ENCODE measurements at places on chromosomes 11 and 22.
A peak's percentile ranks its signal among the peaks of the same experiment; 100 is the strongest.

GRCh38 chr11:94877443-94878200 is 95.7 kb downstream of the CWC15 start:
- no peak for DNase-seq

GRCh38 chr11:115707180-115707905 is 203.1 kb upstream of the CADM1 start:
- no peak for DNase-seq

GRCh38 chr22:19108807-19109197 is 13.4 kb downstream of the DGCR2 start:
- DNase-seq: no peak

DNA sequence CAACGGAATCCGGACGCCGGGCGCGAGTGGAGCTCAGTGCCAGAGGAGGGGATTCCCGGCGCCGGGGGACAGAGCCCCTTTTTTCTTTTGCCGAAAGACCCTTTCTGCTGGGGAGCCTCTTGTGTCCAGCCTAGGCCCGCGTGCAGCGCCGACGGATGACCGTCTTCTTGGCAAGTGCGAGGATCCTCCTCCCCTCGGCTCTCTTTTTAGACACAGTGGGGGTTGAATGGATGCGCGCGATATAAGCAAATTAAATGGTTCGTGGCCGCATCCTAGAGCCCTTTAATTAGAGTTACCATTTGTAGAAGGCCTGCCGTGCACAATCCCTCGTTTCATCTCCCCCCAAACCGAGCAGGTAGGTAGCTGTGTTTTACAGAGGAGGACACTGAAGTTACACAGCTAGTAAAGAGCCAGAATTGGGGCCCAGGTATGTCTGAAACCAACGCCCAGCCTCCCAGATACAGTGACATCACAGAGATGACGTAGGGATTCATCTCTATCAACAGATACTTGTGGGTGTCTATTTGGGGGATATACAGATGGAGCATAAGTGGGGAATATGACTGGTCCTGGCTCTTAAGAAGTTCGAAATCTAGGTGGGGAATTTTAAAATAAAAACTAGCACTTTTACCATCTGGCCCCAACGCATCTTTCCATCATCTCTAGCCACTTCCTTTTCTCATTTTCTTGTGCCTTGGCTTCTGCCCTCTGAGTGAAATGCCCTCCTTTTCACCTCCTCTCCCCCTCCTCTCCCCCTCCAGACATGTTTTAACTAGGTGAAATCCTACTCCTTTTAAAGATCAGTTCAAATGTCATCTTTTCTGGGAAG is 875 bp downstream of the TCP11L1 start:
- DNase-seq: peak; percentile 53

DNA sequence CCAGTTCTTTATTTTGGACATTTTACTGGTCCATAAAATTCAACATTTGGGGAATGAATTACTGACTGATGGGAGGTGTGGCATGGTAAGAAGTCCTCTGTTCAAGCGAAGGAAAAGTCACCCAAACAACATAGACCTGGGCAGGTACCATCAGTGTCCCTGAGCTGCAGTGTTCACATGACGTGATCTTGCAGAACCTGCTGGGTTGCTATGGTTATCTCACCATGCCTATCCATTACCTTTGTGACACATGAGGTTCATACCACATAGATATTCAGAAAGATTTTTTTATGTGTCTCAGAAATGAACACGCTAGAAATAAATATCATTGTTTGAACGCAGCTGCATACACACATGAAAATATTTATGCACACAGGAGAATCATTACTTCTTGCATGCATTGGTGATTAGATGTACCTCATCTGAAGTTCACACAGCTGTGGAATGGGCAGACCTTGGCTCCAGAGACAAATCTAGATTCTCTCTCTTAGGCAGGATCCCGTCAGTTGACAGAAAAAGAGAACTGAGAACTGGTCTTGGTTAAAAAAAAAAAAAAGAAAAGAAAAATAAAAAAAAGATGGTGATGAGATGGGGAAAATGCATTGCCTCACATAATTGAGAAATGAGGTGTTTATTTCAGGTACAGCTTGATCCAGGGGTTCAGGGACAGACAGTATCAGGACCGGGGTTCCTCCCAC is 21.4 kb upstream of the RCN1 start:
- no peak for DNase-seq

- no peak for DNase-seq
These were observed 571 bp downstream of the FAR1 start for GRCh38 chr11:13668957-13669521.

GRCh38 chr11:65132988-65133700 is 1.2 kb downstream of the SYVN1 start:
- no peak for DNase-seq

GRCh38 chr11:134559602-134559962 is 147.5 kb upstream of the B3GAT1 start:
- no peak for DNase-seq

GRCh38 chr11:125373426-125374391 is 122.4 kb downstream of the FEZ1 start:
- no peak for DNase-seq

DNA sequence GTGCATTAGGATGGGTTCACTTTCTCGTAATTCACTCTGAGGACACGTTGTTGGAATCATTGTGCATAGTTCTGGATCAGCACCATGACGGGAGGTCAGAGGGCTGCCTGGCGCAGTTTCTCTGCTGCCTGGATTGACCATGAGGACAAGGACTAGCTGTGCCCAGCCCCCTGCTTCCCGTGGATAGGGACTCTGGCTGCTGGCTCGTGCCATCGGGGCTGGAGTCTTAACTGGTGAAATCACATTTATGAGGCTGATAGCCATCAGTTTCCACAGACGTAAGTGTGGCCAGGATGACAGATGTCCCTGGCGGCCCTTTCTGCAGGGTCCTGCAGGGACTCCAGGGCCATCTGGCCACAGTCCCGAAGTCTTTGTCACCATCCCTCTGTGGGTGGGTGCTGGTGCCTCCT is 24.1 kb upstream of the GRAMD4 start:
- DNase-seq: no peak

GRCh38 chr11:118608360-118609227 is 1.2 kb downstream of the PHLDB1 start:
- no peak for DNase-seq

GRCh38 chr11:134556186-134556585 is 144.1 kb upstream of the B3GAT1 start:
- no peak for DNase-seq

GRCh38 chr11:6362873-6363678 is 27.2 kb upstream of the SMPD1 start:
- DNase-seq: no peak

DNA sequence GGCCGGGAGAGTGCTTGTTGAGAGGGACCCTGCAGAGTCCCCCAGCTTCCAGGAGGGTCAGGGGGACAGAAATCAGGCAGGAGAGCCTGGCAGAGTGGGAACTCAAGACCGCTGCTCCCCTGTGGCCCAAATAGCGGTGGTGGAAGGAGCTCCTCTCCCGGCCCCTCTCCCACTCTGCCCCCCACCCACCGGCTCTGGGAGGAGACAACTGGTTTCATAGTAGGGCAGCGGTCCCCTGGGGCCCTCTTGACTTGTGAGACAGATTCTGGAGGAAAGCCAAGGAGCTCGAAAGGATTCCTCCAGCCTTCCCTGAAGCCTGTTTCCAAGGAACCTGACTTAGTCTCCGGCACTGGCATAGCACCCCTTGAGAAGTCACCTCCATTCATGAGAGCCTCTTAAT is 10.1 kb downstream of the PKNOX2 start:
- DNase-seq: no peak

DNA sequence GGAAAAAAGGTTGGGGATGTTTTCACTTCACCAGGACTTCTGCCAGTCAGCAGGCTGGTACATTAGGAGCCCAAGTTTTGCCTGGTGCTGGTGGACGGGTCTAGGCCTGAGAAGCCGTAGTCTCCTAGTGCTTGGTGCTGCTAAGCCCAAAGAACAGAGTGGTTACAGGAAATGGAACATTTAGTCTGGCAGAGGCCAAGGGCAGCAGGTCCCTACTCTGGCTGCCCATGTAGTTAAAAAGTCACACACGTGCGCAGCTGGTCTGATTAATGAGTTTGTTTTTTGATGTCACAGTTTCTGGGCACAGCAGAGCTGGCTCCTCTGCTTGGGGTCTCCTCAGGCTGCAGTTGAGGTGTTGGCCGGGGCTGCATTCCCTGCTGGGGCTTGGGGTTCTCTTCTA is 20.6 kb downstream of the BCR start:
- DNase-seq: peak; percentile 30

- no peak for DNase-seq
These were observed 47.9 kb upstream of the TIMP3 start for GRCh38 chr22:32753591-32753990.
